Mucosa of gallbladder (tissue), 1 donor: ENCODE measurements at places on chromosomes 12 and 14. TPM values are rescaled to one million over a fixed set of nuclear protein-coding genes. Genes with fewer than 3 reads are reported as not detected.

The ADGRD1 gene
- 96.1 TPM for total RNA-seq

The RPGRIP1 gene
- 0.49 TPM for total RNA-seq

The INHBE gene
- total RNA-seq, result 0.58 TPM

DNA sequence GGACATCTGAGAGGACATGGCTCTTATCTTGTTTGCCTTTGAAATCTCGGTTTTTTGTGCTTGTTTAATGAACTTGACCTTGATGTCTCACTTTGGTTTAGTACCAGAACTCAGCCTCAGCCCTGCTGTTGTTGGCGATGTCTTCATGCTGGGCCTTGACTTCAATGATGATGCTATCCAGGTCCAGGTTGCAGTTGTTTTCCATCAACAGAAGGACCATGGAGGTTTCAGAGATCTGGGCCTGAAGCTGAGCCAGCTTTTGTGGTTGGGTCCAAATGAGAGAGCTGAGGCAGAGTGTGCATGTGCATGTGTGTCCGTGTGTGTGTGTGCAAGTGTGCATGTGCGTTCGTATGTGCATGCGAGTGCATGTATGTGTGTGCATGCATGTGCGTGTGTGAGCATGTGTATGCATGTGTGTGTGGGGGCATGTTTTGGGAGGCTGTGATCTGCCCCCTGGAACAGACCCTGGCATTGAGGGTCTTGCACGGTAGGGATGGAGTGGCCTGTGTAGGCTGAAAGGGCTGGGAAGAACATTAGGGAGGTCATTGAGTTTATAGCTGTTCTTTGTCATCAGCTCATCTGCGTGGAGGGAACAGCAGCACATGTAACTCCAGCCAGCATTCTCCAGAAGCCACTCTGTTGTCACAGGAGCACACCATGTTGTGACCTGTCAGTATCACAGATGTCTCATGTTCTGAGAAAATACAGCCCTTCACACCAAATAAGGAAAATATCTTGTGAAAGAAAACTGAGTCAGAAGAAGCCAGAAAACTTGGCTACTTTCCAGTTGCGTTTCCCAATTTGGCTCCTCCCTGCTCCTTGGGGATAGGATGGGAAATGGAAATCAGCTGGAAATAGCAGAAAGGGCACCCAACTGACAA, 10.0 kb upstream of the KRT82 start:
- peak; percentile 69 for DNase-seq

GRCh38 chr14:32472512-32473463, 143.7 kb downstream of the AKAP6 start:
- no peak for DNase-seq

GRCh38 chr12:82862069-82862841, 175.5 kb downstream of the TMTC2 start:
- DNase-seq, result no peak

- DNase-seq, result peak; percentile 51
Measured at GRCh38 chr12:113244478-113244958, 23.3 kb downstream of the TPCN1 start.
